Karpas-422 (cell line): ENCODE measurements at places on chromosomes 5 and 9. TPM values are rescaled to one million over a fixed set of nuclear protein-coding genes. Genes with fewer than 3 reads are reported as not detected.

The MORN5 gene
- total RNA-seq: not detected in 2 replicates

DNA sequence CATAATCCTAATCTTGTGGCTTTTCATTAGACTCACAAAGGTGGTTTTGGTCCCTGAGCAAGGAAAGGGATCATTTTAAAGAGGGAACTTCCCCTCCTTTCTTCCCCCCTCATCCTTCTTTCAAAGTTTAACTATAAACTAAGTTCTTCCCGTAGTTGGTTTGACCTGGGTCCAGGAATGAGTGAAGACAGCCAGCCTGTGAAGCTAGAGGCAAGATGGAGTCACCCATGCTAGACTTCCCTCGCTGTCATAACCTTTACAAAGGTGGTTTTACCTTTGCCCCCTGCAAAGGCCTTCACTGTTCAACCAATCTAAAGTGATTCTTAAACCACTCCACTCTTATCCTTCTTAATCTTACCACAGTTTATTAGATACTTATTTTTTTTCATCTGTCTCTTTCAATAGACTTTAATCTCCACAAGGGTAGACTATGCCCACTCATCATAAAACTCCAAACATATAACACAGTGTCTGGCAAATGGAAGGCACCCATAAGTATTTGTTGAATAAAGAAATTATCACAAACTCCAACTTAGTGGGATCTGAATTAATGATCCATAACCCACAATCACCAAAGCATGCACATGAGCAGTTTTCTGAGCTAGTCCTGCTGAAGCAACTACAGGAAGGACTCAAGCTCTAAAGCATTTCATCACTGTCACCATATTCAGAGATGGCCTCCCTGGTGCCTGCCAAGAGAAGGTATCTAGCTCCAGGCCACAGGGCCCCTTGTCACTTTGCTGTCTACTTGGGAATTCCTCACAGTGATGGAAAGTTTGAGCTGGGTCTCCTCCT lies 369.0 kb downstream of the SPOCK1 start:
- no peak for DNase-seq
- no peak overlapping the region for H3K27ac ChIP-seq
- H3K4me1 ChIP-seq: peaks cover 21% of the 10 kb centered on the region
- H3K4me3 ChIP-seq: no peak overlapping the region

DNA sequence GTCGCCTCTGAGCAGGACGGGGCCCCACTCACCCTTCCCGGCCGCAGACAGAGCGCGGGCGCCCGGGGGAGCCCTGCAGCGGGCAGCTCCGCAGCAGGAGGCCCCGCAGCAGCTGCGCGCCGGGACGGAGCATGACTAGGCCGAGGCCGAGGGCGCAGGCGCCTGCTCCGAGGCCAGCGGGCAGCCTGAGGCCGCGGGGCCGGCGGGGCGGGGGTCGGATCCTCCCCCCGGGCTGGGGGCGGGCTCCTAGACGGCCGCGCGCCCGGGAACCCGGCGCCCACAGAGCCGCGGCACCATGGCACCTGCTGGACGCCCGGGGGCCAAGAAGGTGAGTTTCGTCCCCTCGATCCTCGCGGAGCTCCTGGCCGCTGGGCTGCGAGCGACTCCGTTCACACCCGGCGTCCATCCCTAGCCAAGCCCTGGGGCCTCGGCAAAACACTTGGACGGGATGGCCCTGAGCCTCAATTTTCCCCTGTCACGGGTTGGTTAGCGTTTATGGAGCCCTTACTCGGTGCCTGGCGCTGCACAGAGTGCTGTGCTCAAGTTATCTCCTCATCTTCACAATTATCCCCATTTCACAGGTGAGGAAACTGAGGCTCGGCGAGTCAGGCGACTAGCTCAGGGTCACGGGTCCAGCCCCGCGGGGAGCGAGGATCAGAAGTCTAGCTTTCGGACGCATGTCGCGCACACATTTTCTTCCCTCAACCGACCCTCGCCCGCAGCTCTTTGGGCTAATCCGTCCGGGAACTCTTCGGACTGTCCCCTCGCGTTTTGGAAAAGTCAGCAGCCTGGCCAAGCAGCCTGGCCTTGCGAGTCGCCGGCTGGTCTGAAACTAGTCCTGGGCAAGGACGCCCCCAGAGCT lies at the start of the genes BHMT2 and DMGDH:
BHMT2 (plus strand) TSS at position 280 of the 862 bp plus-strand sequence; CDS start at position 296, 16 bp downstream.
DMGDH (minus strand) TSS at position 187 of the 862 bp plus-strand sequence; CDS start at position 133, 54 bp downstream.
- H3K27ac ChIP-seq: no peak within 1 kb of the TSS
- H3K4me3 ChIP-seq: no peak within 1 kb of the TSS
- H3K36me3 ChIP-seq: no peaks in the 10 kb centered on the region
- H3K27me3 ChIP-seq: no peaks in the 10 kb centered on the region
- no peaks in the 10 kb centered on the region for H3K4me1 ChIP-seq
- DNase-seq: no peak

The ZNF608 gene
- 12.1 and 12.8 TPM in 2 replicates for total RNA-seq

DNA sequence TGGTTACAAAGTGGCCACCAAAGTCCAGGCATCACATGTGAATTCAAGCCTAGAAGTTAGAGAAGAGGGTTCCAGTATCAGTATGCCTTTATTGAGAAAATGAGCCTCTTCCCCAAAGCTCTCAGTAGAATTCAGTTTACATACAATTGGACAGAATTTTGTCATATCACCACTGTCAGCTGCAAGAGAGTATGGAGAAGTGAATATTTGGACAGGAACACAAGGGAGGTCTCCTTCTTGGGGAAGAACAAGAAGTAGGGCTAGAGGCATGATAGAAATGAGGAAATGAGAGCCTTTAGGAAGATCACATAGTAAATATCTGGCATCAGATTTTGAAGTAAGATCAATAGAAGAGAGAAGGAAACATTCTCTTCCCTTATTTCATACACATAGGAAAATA lies 27.8 kb upstream of the VLDLR start:
- peaks cover 11% of the 10 kb centered on the region for H3K4me1 ChIP-seq
- no peak overlapping the region for H3K27ac ChIP-seq
- H3K4me3 ChIP-seq: no peak overlapping the region

DNA sequence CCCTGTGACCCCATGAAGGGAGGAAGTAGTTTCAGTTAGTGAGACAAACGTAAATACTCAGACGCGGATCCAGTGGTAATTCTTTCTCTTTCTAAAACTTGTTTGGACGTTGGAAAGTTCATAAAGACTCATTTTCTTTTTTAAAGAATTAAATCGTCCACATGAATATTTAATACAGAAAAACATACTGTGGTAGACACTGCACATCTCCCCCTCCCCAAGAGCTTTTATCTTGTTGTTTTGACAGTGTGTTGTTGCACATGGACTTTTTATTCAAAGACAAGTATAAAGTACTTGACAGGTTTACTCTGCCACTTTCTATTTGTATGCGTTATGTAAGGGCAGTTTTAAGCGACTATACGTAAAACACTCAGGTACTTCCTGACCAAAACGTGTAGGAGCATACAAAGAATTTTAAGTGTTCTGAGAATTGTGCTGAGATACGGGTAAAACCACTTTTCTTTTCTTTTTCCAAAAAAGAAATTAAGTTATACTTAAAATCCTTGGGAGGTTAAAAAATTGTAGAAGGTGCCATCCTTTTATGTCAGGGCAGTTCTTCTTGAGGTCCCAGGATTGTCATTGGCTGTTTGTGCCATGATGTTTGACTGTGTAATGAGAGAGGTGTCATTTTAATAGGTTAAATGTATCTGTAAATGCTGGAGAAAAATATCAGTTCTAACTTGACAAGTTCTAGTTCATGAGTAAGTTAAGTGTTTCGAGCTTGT lies 1.3 kb downstream of the NIPBL start:
- H3K27ac ChIP-seq: peak overlapping the region; percentile 72
- H3K4me3 ChIP-seq: peak overlapping the region; percentile 84
- peaks cover 6% of the 10 kb centered on the region; the same call in 1 of the 2 replicates for H3K36me3 ChIP-seq

GRCh38 chr5:168752012-168752411 lies 172.8 kb upstream of the PANK3 start:
- H3K27me3 ChIP-seq: no peaks in the 10 kb centered on the region
- H3K4me1 ChIP-seq: peaks cover 3% of the 10 kb centered on the region; the same call in 1 of the 2 replicates
- H3K4me3 ChIP-seq: no peak overlapping the region
- no peaks in the 10 kb centered on the region for H3K36me3 ChIP-seq

GRCh38 chr5:389891-390622 lies 52.9 kb upstream of the EXOC3 start:
- no peaks in the 10 kb centered on the region for H3K4me1 ChIP-seq
- no peak for DNase-seq
- no peak overlapping the region for H3K4me3 ChIP-seq
